ENCODE measurements at places on chromosomes 1 and 21. TPM values are rescaled to one million over a fixed set of nuclear protein-coding genes. Genes with fewer than 3 reads are reported as not detected.

GRCh38 chr1:37158113-37158749 lies 123.9 kb upstream of the GRIK3 start:
- H3K36me3 ChIP-seq, result no peaks in the 10 kb centered on the region
- no peaks in the 10 kb centered on the region for H3K4me1 ChIP-seq
- peaks cover 32% of the 10 kb centered on the region for H3K27me3 ChIP-seq
- no peak overlapping the region for H3K27ac ChIP-seq
- peak; percentile 44 for DNase-seq

GRCh38 chr1:101105877-101106276 lies 80.3 kb upstream of the DPH5 start:
- H3K4me3 ChIP-seq, result no peak overlapping the region
- H3K4me1 ChIP-seq, result no peaks in the 10 kb centered on the region
- H3K27me3 ChIP-seq, result no peaks in the 10 kb centered on the region
- no peak overlapping the region for H3K27ac ChIP-seq

Gene CRABP2
- total RNA-seq, result 83.7 TPM

DNA sequence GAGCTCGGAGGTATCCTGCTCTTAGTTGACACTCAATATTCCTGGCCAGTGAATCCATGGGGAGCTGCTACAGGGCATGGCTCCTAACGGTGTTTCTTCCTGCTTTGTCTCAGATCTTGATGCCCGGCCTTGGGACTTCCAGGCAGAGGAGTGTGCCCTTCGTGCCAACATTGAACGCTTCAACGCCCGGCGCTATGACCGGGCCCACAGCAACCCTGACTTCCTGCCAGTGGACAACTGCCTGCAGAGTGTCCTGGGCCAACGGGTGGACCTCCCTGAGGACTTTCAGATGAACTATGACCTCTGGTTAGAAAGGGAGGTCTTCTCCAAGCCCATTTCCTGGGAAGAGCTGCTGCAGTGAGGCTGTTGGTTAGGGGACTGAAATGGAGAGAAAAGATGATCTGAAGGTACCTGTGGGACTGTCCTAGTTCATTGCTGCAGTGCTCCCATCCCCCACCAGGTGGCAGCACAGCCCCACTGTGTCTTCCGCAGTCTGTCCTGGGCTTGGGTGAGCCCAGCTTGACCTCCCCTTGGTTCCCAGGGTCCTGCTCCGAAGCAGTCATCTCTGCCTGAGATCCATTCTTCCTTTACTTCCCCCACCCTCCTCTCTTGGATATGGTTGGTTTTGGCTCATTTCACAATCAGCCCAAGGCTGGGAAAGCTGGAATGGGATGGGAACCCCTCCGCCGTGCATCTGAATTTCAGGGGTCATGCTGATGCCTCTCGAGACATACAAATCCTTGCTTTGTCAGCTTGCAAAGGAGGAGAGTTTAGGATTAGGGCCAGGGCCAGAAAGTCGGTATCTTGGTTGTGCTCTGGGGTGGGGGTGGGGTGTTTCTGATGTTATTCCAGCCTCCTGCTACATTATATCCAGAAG lies 16.7 kb downstream of the ALX3 start:
- H3K4me3 ChIP-seq, result no peak overlapping the region
- H3K4me1 ChIP-seq, result peaks cover 35% of the 10 kb centered on the region
- no peak overlapping the region for H3K27ac ChIP-seq
- H3K27me3 ChIP-seq, result no peaks in the 10 kb centered on the region

Gene HES3
- not detected for total RNA-seq

DNA sequence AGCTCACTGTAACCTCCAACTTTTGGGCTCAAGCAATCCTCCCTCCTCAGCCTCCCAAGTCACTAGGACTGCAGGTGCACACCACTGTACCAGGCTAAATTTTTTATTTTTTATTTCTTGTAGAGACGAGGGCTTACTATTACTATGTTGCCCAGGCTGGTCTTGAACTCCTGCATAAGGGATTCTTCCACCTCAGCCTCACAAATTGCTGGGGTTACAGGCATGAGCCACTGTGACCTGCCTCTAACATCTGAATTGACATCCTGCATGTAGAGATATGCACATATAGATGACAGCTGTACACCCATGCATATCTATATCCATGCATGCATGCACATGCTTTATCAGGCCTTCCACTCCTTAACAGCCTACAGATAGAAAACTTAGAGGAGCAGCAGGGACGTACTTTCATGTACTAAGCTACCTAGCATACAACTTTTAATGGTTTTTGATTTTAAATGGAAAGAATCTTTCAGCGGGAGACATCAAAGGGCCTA lies 740.9 kb upstream of the TPTE start:
- no peaks in the 10 kb centered on the region for H3K36me3 ChIP-seq
- H3K4me3 ChIP-seq, result no peak overlapping the region
- no peak overlapping the region for H3K27ac ChIP-seq
- H3K27me3 ChIP-seq, result no peaks in the 10 kb centered on the region
- no peaks in the 10 kb centered on the region for H3K4me1 ChIP-seq
- DNase-seq, result no peak

GRCh38 chr1:153231363-153231762 lies 14.0 kb downstream of the PRR9 start:
- H3K27ac ChIP-seq, result no peak overlapping the region
- H3K4me1 ChIP-seq, result no peaks in the 10 kb centered on the region
- peaks cover 21% of the 10 kb centered on the region for H3K27me3 ChIP-seq
- H3K4me3 ChIP-seq, result no peak overlapping the region
- DNase-seq, result no peak
- no peaks in the 10 kb centered on the region for H3K36me3 ChIP-seq

DNA sequence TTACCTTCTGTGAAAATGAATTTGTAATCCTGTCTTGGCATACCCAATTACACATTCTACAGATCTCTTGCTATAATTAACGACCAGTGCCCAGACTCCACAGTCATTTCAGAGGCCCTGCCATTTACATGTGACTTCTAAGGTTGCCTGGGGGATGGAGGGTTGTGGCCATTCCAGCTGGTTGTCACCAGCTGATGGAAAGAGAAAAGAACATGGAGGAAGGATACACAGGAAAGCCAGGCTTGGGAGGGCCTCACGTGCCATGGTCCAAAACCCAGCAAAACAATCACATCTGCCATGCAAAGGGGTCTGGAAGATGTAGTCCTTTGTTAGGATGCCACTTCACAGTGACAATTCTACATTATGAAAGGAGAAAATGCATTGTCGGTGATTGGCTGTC lies 59.3 kb downstream of the LAMC2 start:
- H3K36me3 ChIP-seq, result peaks cover 4% of the 10 kb centered on the region
- no peak for DNase-seq
- H3K27me3 ChIP-seq, result no peaks in the 10 kb centered on the region

DNA sequence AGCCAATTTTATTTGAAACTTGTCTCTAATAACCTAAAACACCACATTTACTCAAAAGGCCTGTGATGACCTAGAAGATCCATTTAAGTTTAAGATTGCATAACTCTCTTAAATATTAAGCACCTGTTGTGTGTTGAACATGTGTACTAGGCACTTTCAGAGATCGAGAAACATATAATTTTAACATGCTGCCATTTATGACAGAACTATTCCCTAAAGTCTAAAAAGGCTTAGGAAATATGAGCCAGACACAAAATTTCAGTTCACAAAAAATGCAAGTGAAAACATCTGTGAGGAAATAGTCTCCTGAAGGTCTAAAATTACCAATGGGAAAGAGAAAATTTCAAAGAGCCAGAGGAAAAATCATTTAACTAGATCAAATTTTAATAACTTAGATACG lies 37.7 kb downstream of the CEP170 start:
- no peak overlapping the region for H3K4me3 ChIP-seq
- no peak overlapping the region for H3K27ac ChIP-seq
- no peaks in the 10 kb centered on the region for H3K27me3 ChIP-seq
- H3K36me3 ChIP-seq, result peaks cover 48% of the 10 kb centered on the region
- H3K4me1 ChIP-seq, result no peaks in the 10 kb centered on the region

- no peak overlapping the region for H3K4me3 ChIP-seq
- no peak for DNase-seq
- H3K27ac ChIP-seq, result peak overlapping the region; percentile 78
- no peaks in the 10 kb centered on the region for H3K4me1 ChIP-seq
Measured at GRCh38 chr1:32094746-32095521, 12.9 kb upstream of the KPNA6 start.

GRCh38 chr1:15440357-15440756 lies 2.1 kb downstream of the CTRC start:
- no peak for DNase-seq
- H3K4me1 ChIP-seq, result peaks cover 5% of the 10 kb centered on the region
- H3K27me3 ChIP-seq, result no peaks in the 10 kb centered on the region
- H3K36me3 ChIP-seq, result no peaks in the 10 kb centered on the region
- H3K4me3 ChIP-seq, result no peak overlapping the region

GRCh38 chr21:21907271-21907670 lies 909.1 kb downstream of the NCAM2 start:
- no peaks in the 10 kb centered on the region for H3K36me3 ChIP-seq
- no peak overlapping the region for H3K27ac ChIP-seq
- H3K27me3 ChIP-seq, result peaks cover 10% of the 10 kb centered on the region
- DNase-seq, result no peak
- no peak overlapping the region for H3K4me3 ChIP-seq

- H3K36me3 ChIP-seq, result peaks cover 6% of the 10 kb centered on the region
- peak overlapping the region; percentile 66 for H3K27ac ChIP-seq
- H3K4me1 ChIP-seq, result peaks cover 37% of the 10 kb centered on the region
- peaks cover 27% of the 10 kb centered on the region for H3K27me3 ChIP-seq
- peak overlapping the region; percentile 96 for H3K4me3 ChIP-seq
- peak; percentile 72 for DNase-seq
Measured at GRCh38 chr1:91885213-91885715, 687 bp downstream of the TGFBR3 start.

Data from type B pancreatic cell (in vitro differentiated cells).